HepG2 (cell line): ENCODE measurements at places on chromosomes 12 and 14. TPM values are rescaled to one million over a fixed set of nuclear protein-coding genes. Genes with fewer than 3 reads are reported as not detected.

- DNase-seq: no peak
These were observed 36.3 kb upstream of the PPM1A start for GRCh38 chr14:60212503-60213371.

DNA sequence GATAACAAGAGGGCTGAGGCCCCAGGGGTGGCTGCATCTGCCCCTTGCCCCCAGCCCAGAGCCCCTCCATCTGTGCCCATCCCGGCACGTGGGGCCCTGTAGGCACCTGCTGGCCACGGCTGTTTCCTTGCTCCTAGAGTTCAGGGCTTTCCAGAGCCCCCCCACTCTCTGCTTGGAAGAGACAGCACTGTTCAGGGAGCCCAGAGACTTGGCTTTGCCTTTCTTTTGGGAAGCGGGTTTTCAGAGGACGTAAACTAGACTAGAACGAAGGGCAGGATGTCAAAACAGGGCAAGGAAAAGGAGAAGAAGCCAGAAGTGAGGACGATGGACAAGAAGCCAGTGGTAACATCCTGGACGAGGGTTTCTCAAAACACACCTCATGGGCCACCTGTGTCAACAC, 163.3 kb upstream of the LHX5 start:
- DNase-seq: no peak

GRCh38 chr12:6620137-6620884, 13.1 kb upstream of the CHD4 start:
- no peak for DNase-seq

GRCh38 chr14:90398315-90398839, 1.5 kb downstream of the CALM1 start:
- no peak for DNase-seq

DNA sequence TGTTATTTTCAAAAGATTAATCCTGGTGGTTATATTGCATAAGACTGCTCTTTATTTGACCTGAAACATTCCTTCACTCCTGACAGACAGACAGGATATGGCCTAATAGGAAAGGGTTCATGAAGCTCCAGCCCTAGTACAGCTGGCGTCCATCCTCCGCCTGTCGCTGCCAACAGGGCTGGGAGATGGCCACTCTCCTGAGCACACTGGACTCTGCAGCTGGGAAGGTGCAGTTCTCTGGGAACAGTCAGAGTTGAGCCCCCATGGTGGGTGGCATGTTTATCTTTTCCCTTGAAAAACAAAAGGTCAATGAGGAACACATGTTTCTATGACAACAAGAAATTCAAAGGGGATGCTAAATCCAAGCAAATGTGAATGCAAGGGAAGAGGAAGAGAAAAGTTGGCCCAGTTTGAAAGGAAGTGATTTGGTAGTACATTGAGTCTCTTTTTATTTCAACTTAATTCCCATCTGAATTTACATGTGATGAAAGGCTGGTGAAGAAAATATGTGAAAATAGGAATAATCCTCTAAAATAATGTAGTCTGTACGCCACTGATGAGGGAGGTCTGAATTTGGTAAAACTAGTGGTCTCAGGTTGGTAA, 89.9 kb upstream of the DCN start:
- DNase-seq: no peak

- peak; percentile 10 for DNase-seq
These were observed 166.6 kb downstream of the SSPN start for GRCh38 chr12:26361964-26362363.

The MYL2 gene
- polyA plus RNA-seq: not detected in 2 replicates

The ADGRD1 gene
- 12.4 and 25.0 TPM in 2 replicates for polyA plus RNA-seq

The DIO3 gene
- not detected in 2 replicates for polyA plus RNA-seq
